ENCODE measurements at places on chromosomes 1 and 21. TPM values are rescaled to one million over a fixed set of nuclear protein-coding genes. Genes with fewer than 3 reads are reported as not detected.

Gene TSPAN1
- total RNA-seq = not detected

Gene GPR153
- 26.5 TPM for total RNA-seq

Gene CELA2A
- total RNA-seq = not detected

Gene SZT2
- 30.7 TPM for total RNA-seq

Gene LORICRIN
- not detected for total RNA-seq

Gene KRTAP8-1
- total RNA-seq = not detected

Gene TCHH
- not detected for total RNA-seq

Gene HENMT1
- 2.3 TPM for total RNA-seq

Gene LCE3D
- not detected for total RNA-seq

Gene LAMB3
- total RNA-seq = 42.8 TPM

Measured in smooth muscle cell of trachea (primary cell).